Suppressor macrophage treated with lipopolysaccharide for 1 hour (primary cell): ENCODE measurements at places on chromosomes 16 and 17.

GRCh38 chr16:1494711-1495110, 1.6 kb downstream of the TELO2 start:
- DNase-seq = no peak

GRCh38 chr16:58503166-58503862, 3.4 kb downstream of the NDRG4 start:
- DNase-seq = no peak

DNA sequence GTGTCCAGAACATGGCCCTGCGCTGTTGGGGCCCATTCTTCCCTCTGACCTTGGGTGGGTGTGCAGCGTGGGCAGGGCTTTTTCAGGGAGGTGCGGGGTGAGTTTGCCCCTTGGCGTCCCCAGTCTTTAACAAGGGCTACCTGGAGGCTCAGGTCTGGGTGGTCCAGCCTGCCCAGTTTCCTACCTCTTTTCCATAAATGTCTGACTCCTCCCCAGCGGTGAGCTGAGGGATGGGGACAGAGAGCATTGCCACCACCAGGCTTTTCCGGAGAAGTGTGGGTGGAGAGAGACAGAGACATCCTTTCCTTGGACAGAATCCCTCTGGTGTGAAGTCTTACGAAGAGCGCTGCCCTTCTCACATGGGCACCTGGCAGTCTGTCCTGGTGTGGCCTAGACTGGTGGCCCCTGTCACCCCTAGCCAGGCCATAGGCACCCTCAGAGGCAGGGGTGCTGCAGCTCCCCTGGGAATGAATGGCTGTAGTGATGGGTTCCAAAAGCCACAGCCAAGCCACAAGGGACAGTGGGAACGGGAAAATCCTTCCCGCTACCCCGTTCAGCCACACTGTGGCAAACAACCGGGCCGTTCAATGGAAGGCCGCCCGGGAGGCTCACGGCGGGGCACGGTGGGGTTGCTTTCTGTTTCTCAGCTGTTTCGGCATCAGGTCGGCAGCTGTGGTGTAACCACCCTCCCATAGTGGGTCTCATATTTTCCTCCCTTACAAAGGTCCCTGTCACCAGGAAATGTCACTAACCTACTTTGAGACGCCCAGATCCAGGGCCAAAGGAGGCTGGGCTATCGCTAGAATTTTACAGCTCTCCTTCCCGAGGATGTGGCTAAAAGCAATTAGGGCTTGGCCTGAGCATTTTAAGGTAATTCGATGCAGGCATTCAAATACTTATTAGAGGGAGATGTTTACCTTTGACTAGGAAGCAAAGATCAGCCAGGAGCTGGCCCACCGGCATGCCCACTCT, 61.9 kb upstream of the GSE1 start:
- DNase-seq = no peak

- DNase-seq = no peak
Measured at GRCh38 chr17:38602956-38603785, 2.6 kb downstream of the SRCIN1 start.

- peak; percentile 52 for DNase-seq
Measured at GRCh38 chr17:37360632-37361031, 15.2 kb upstream of the C17orf78 start.

DNA sequence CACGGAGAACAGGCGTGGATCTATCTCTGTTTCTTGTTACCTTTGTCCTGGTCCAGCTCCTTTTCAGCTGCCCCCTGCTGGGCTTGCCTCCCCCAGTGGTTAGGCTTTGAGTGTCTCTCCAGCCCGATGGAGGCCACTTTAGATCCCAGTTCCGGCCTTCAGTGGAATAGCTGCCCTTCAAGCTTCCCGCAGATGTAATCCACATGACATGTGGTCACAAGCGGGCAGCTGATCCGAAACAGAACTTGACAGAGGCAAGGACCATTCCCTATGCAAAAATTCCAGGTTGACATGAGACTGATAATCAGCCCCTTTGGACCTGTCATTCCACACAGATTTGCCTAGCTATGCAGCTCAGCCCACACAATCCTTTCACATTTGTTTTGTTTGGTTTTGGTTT, 40.6 kb upstream of the AQP8 start:
- no peak for DNase-seq

DNA sequence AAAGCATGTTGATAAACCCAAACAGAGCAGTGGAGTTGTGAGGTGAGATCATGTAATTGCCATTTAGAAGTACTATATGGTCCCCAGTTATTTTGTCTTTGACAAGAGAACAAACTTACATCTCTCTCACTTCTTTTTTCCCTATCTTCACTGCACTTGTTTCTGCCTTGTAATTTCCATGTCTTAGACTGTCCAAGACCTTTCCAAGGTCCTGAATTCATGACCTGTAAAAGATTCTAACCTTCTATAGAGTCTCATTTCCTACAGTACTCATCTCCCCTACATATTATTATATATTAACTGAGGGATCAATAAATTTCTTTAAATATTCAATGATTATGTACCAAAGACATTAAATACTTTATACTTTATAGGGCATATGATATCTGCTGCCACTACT, 295.3 kb upstream of the KIF2B start:
- DNase-seq = no peak

GRCh38 chr17:40167685-40168261, 9.5 kb upstream of the RAPGEFL1 start:
- DNase-seq = no peak

DNA sequence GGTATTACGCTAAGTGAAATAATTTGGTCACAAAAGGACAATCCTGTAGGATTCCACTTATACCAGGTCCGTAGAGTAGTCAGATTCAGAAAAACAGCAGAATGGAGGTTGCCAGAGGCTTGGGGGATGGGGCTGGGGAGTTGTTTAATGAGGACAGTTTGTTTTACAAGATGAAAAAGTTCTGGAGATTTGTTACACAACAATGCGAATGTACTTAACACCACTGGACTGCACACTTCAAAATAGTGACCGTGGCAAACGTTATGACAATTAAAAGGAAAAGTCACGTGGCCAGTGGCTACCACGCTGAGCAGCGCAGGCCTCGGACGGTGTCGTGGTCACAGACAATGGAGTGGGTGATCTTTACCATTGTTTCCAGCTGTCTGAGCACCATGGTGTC, 338.1 kb downstream of the SEC14L1 start:
- no peak for DNase-seq

DNA sequence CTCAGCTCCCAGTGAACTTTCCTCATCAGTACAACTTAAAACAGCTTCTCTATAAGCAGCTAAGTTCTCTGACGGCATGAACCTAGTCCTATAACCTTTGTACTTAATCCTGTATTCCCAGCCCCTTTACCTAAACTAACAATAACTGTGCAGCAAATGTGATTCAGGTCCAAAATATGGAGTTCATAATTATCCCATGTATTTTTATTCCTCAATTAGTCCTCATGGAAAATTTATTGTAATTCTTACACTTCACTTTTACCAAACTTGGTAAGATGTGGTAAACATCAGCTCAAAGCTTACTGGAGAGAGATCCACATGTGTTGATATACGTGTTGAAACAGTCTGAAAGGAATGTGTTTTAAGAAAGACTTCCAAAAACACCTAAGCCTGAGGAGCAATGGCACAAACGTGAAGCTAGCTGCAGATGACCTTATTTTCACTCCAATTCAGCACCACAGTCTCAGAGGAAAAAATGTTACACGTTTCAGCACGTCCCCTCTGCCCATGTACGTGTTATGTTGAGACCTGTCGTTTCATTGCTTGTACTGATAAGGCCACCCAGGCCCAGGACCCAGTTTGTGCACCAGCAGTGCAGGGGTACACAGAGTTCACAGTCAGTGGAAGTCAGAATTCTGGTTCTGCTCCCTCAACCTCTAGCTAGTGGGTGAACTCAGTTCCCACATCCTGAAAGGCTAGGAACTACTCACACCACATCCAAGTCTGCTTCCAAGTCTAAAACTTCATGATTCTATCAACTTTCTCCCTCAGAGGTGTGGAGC, 7.1 kb downstream of the USP31 start:
- DNase-seq = no peak

DNA sequence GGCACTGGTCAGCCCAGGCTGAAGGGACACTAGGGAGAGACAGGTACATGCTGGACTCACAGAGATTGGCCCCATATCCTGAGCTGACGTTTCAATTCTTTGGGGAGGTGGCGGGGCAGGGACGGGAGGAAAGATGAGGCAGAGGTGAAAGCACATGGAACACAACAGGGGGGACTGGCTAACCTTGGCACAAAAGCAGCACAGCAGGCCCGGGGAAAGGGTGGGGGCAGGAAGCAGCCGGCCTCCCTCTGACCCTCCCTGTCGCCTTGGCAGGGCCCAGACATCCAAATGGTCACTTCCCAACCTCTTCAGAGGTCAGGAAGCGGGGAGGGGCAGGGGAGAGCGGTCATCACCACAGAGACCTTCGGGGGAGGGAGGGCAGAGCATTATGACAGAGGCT, 6.6 kb downstream of the VAT1 start:
- DNase-seq = no peak

DNA sequence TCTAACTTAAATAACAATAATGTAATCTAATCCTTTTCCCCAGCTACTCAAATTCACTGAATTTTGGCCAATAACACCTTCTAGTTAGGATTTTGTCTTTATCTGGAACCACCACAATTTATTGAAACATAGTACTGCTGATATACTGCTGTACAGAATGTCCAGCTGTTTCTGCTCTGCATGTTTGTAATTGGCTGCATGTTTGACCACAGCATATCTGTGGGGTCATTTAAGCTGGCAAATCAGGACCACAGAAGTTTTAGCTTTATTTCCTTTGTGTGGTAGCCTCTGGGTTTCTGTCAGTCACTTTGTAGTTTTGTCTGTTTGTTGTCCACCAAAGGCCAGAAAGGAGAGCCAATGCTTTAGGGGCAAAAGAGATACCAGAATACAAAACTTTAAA, 22.2 kb upstream of the RAB11FIP4 start:
- DNase-seq = no peak

DNA sequence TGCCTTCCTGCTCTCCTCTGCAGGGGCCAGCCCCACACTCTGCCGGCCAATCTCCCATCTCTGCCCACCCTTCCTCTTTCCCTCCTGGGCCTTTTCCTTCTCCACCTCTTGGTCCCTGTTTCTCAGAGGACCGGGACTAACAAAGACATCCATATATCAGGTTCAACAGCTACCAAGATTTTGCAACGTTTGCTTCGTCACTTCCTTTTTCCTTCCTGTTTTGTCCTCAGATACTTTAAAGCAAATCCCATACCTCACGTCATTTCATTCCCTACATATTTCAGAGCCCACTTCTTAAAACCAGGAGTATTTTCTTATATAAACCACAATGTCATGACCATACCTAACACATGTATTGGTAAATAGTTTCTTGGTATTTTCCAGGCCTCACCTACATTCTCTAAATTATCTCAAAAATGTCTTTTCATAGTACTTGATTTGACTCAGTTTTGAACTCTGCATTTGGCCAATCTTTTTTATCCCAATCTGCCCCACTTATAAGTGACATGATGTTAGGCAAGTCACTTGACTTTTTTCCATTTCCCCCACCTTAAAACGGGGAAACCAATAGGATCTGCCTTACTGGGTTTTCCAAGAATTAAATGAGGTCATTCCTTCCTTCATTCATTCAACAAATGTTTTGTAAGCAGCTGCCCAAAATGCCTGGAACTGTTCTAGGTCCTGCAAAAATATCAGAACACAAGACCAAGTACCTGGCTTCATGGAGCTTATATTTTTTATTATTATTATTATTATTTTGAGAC, 7.2 kb upstream of the USP10 start:
- peak; percentile 53 for DNase-seq

DNA sequence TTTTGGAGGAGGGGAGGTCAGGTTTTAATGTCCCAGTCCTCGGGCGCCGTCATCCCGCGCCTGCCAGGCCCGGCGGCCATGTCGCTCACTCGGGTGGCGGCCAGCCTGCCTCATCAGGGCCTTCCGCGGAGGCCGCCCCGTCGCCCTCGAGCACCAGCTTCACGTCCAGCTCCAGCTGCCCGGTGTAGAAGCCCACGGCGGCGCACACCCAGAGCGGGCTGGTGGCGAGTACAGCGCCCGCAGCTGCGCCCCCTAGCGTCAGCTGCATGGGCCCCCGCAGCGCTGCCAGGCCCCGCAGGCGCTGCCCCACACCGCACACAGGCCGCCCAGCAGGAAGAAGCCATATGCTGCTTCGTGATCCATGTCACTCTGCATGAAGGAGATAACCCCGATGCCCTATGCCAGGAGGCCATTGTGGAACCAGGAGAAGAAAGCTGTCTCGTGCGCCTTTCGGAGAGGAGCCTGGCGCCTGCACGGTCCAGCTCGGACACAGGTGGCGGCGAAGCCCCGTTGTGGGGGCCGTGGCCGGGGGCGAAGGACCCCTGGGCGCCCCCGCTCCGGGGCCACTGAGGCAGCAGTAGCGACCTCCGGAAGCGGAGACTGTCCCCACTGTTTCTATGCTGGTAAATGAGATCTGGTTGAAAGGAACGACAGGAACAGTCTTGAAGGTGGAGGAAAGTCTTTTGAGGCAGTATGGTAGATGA, 9.6 kb downstream of the AP2B1 start:
- DNase-seq = no peak

DNA sequence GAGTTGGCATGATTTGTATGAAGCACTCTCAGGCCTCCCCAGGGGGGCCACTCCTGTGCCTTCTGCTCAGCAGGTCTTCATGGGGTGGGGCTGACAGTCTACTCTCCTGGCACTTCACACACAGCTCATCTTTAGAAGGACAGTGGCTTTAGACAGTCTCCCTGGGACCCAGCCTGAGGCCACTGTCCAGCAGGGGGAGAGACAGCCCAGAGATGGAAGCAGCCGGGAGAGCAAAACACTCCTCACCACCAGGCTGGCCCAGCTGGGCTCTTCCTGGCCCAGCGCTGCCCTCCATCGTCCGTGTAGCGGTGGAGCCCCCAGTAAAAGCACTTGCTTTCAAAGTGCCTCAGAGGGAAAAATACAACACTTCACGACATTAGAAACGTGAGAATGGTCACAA, 62.0 kb upstream of the CRHR1 start:
- no peak for DNase-seq

- DNase-seq = no peak
Measured at GRCh38 chr17:8696426-8696825, 48.2 kb downstream of the CCDC42 start.

DNA sequence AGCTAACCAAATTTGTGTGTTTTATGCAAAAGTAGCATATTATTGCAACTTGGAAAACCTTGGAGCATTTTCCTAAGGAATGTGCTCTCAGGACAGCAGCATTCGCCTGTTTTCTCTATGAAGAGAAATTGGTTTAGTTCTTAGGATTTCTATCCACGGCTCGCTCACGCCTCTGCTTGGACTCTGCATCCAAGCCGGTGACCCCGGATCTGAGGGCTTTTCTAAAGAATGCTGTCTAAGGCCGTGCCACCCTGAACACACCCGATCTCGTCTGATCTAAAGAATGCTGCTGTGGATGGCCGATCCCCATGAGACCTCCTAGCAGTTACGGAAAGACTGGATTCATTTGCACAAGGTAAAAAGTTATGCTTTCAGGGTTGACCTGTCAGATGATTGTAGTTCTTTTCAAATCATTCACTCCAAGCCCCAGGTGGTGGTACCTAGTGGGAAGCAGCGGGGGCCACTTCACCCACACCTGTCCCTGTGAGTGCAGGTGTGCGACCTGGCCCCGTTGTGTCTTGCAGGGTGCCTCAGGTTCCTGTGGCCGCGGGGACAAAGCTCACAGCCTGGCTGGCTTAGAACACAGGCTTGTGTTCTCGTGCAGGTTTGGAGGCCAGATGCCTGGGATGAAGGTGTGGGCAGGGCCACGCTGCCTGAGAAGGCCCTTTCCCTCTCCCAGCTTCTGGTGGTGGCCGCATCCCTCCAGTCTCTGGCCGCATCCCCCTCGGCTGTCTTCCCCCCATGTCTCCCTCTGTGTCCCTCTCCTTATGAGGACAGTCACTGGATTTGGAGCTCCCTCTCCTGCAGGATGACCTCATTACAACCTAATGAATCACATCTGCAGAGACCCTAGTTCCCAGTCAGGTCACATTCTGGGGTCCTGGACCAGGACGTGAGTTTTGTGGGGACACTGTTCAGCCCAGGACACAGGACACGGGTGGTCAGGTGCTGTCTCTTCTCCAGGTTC, 71.1 kb downstream of the BANP start:
- DNase-seq = no peak
